ENCODE measurements at places on chromosomes 12 and 14.

DNA sequence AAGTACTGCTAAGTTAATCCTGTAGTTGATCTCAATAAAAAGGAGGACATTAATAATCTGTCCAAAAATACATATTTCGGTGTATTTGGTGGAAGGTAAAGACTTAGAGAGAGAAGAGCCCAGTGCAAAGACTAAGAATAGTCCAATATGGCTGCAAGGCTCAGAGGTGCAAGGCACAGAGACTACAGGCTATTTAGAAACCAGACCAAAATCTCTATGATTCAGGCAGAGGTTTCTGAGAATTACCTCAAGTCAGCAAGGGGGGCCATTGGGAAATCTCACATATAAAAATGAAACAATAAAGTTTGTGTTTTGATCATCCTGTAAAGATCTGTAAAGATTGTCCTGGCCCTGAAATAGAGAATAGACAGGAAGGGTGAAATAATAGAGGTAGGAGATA lies 1173.0 kb downstream of the VRK1 start:
- no peak for DNase-seq

GRCh38 chr14:23055621-23056144 lies 1.6 kb downstream of the CDH24 start:
- no peak for DNase-seq

- DNase-seq: peak; percentile 50
Measured at GRCh38 chr14:68027276-68027675, 207.7 kb downstream of the RAD51B start.

GRCh38 chr14:68897559-68898155 lies 81.4 kb downstream of the ACTN1 start:
- no peak for DNase-seq

- no peak for DNase-seq
Measured at GRCh38 chr12:109571773-109572505, 1.4 kb downstream of the MMAB start.

DNA sequence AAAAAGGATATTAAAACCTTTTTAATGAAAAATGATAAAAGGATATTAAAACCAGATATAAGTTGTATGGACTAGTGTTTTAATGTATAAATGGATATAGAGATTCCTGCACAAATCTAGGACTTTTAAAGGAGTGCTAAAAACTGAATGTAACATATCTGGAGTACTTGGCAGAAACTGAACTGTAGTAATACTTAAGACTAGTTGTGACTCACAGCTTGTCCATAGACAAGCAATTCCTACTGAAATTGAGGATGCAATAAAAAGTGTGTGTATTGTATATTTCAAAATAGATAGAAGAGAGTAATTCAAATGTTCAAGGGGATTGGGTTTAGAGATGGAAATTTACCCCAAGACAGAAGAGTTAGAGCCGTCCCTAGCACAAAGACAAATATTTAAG lies 59.6 kb downstream of the FBXO33 start:
- DNase-seq: peak; percentile 47

GRCh38 chr14:90999299-90999698 lies 61.1 kb downstream of the RPS6KA5 start:
- no peak for DNase-seq

DNA sequence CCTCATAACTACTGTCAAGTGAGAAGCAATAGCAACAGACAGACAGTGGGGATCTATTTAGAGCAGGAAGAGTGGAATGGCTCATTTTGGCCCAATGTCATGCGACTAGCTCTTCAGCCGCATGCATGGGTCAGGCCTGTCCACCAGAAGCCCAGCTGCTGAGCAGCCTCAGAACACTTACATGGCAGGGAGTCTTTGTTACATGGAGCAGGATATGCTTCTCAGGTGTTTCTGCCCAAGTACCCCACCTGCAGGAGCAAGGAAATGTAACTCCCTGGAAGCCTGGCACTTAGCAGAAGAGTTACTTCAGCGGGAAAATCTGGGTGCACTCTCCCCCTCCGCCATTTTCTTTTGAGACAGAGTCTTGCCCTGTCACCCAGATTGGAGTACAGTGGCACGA lies 73.5 kb upstream of the ARHGAP5 start:
- DNase-seq: no peak

GRCh38 chr12:47302111-47302671 lies 222.4 kb upstream of the AMIGO2 start:
- no peak for DNase-seq

- DNase-seq: no peak
Measured at GRCh38 chr14:27181333-27181732, 583.5 kb upstream of the NOVA1 start.

- DNase-seq: no peak
Measured at GRCh38 chr14:54834727-54835126, 67.9 kb downstream of the GCH1 start.

DNA sequence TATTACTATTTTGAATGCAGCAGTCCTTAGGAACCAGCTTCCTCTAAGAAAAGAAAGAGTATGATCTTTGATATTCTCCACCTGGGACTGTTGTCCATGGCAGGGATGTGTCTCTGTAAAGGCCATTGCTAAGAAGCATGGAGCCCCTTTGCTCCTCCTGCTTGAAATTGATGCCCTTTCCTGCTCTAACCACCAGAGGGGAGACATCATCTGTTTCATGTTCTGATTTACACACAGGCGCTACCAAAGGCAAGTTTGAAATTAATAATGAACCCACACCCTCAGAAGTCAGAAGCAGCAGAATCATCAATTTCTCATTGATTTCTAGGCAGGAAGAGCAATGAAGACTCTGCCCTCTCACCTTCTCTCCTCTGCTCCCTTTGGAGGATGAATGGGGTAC lies 253.8 kb downstream of the RMST start:
- DNase-seq: no peak

DNA sequence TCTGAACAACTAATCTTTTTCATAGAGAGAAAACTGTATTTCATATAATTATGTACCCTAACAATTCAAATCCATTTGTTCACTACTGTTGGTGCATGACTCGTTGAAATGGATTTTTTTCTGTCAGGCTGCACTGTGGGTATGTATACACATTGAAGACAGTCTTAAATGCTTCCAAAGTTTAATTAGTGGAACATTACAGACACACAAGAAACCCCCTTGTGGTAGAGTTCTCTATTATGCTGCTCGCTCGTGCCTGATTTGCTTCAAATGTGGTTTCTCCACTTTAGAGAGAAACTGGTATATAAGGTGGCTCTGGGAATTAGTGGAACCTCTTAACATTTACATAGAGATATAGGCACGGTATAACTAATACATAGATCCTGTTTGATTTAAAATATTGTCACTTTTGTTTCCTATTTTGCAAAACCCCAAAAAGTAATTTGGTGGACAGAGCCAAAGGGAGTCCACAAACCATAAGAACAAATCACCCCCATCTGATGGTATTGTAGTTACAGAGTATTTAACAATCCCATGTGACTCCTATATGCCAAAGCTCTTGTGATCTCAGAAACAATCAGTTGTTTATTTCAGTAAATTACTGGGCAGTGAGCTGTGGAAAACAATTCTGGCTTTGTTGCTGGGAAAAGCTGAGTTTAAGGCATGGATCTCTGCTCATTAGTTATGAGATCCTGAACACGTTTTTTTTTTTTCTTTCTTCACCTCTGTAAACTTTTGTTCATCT lies 159.5 kb downstream of the BRMS1L start:
- DNase-seq: no peak

- no peak for DNase-seq
Measured at GRCh38 chr14:92519246-92520101, 5.9 kb downstream of the RIN3 start.

GRCh38 chr12:107903341-107904061 lies 129.0 kb downstream of the ASCL4 start:
- DNase-seq: no peak

- DNase-seq: peak; percentile 81
Measured at GRCh38 chr12:48995086-48995879, 3.9 kb downstream of the DDN start.

- DNase-seq: no peak
Measured at GRCh38 chr14:68250927-68251768, 431.6 kb downstream of the RAD51B start.

- no peak for DNase-seq
Measured at GRCh38 chr14:105617201-105617777, 90.9 kb downstream of the TMEM121 start.

DNA sequence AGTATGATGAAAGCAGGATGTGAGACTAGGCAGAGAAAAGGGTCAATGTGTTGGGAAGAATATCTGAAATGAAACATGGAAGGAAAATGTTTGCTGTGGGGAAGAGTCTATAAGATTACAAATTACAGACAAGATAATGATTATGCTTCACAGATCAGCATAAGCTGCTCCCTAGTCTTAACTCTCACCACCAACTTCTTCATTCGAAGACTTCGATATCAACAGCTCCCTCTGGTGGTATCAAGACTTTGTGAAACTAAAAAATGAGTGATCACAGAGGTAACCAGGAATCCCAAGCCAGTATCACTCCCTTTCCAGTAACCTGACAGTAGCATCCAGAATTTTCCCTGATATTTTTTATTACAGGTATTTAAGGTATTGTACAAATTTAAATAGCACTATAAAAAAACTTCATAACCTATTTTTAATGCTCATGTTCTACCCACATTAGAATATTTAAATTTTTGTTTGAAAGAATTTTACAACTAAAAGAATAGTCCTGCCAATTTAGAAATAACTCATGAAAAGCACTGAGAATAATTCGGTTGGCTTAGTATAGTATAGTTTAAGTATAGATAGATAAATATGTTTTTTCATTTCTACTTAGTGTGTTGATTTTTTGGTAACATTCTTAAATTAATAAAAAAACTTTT lies 84.4 kb downstream of the C2CD5 start:
- peak; percentile 41 for DNase-seq

GRCh38 chr12:120652656-120653435 lies 12.4 kb downstream of the CABP1 start:
- DNase-seq: no peak

DNA sequence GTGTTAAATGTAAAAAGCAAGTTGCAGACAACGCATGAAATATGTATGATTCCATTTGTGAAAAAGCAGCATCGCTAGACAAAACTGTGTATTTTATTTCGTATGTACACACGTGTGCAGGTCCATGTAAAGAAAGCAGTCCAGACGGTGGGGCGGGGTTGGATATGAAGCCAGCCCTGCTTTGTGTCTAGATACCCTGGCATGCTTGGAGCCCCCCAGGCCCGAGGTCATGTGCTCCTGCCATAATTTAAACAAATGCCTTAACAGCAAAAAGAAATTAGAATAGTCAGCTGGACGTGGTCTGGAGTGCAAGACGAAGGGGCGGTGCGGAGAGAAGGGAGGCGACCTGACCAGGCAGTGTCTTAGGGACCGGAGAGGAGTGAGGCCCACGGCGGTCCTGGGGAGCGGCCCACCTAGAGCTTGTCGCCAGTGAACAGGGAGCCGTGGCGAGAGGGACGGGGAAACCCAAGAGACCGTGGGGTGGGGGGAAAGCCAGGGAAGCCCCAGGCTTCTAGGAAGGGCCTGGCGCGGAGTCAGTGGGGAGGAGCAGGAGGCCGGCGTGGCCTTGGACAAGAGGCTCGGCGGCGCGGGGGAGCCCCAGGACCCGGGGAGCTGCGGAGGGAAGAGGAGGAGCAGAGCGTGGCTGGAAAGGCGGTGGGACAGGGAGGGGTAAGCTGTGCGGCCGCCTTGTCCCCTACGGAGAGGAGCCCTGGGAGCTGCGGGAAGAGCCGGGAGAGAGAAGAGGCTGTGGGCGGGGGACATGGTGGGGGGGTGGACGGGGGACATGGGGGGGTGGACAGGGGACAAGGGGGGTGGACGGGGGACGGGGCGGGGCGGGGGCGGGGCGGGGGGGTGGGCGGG lies 118.5 kb upstream of the C14orf180 start:
- no peak for DNase-seq

DNA sequence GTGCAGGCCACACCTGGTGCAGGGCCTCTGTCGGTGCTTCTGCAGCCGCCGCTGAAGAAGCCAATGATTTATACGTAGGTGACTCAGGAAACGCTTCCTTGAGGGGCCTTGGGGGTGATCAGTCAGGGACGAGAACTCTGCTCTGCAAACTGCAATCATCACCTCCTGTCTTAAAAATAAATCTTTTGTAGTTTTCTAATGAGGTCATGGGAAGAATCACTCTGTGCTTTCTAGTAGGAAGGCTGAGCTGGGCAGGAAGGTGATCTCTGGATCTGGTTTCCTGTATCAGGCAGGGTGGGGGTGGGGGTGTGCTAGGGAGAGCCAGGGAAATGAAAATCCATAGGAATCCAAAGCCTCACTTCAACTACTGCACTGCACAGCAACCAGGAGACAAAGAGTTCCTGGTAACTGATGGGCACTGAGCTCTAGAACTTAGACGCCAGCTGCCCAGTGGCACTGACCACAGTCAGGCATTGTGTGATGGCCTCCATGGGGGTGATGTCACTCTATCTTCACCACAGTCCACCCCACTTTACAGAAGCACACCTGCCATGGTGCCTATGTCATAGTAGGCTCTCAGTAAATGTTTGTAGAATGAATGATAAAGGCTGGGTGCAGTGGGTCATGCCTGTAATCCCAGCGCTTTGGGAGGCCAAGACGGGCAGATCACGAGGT lies 292.4 kb upstream of the PWP1 start:
- DNase-seq: peak; percentile 63

GRCh38 chr12:117069101-117069797 lies 30.0 kb downstream of the TESC start:
- DNase-seq: no peak

DNA sequence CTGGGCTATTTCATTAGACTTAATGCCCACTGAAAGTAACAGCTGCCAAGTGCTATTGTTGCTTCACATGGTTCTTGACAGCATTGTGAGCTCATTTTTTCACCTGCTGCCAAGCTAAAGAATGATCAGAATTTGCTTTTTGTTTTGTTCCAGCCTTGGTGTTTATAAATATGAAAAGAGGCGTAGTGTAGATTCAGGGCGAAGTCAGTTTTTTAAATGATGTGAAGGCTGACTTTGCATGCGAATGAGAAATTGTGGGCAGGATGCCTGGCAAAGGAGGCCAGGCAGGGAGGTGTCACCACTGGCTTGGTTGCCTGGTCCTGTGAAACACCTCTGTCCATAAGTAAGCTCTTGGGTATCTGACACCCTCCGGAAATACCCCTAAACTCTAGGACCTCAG lies 93.3 kb upstream of the NAP1L1 start:
- no peak for DNase-seq

- no peak for DNase-seq
Measured at GRCh38 chr14:85420707-85421106, 109.2 kb upstream of the FLRT2 start.

- no peak for DNase-seq
Measured at GRCh38 chr14:32197919-32198318, 3.9 kb upstream of the RNU6-7 start.

DNA sequence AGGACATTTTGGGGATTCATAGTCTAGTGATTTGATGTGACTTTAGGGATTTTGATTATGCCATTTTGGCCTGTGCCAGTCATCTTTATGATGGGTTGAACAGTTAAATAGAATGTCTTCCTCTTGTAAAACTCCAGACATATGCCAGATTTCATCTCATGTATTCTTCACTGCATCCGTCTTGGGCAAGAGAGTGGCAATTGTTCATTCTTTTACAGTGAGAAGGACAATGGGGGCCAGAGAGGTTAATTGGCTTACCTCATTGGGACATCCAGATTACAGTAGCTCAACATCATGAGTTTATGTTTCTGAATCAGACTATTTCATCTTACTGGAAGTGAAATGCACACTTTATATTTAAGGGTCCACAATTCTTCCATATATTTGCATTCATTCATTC lies 108.2 kb upstream of the SLC38A2 start:
- no peak for DNase-seq

Measured in fibroblast of skin of right biceps (primary cell).